Thoracic aorta (tissue), 2 donors: ENCODE measurements at places on chromosomes 5 and 9. TPM values are rescaled to one million over a fixed set of nuclear protein-coding genes. Genes with fewer than 3 reads are reported as not detected.

DNA sequence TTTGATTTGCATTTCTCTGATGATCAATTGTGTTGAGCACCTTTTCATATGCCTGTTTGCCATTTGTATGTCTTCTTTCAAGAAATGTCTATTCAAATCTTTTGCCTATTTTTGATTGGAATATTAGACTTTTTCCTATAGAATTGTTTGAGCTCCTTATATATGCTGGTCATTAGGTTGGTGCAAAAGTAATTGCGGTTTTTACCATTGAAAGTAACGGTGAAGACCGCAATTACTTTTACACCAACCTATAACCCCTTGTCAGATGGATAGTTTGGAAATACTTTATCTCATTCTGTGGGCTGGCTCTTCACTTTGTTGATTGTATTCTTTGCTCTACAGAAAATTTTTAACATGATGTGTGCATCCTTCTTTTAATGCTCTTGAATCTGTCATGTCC is 113.2 kb upstream of the PRRC1 start:
- H3K4me1 ChIP-seq = no peaks in the 10 kb centered on the region
- no peaks in the 10 kb centered on the region for H3K36me3 ChIP-seq
- H3K4me3 ChIP-seq = no peak overlapping the region
- DNase-seq = no peak
- no peaks in the 10 kb centered on the region for H3K27me3 ChIP-seq

GRCh38 chr9:121995997-121996396 is 97.1 kb downstream of the TTLL11 start:
- no peaks in the 10 kb centered on the region for H3K4me1 ChIP-seq
- H3K4me3 ChIP-seq = no peak overlapping the region
- no peak overlapping the region for H3K27ac ChIP-seq
- H3K36me3 ChIP-seq = no peaks in the 10 kb centered on the region
- H3K27me3 ChIP-seq = no peaks in the 10 kb centered on the region
- no peak for DNase-seq

Gene GZMA
- total RNA-seq = 1.1 TPM

Gene SOX30
- total RNA-seq = not detected

DNA sequence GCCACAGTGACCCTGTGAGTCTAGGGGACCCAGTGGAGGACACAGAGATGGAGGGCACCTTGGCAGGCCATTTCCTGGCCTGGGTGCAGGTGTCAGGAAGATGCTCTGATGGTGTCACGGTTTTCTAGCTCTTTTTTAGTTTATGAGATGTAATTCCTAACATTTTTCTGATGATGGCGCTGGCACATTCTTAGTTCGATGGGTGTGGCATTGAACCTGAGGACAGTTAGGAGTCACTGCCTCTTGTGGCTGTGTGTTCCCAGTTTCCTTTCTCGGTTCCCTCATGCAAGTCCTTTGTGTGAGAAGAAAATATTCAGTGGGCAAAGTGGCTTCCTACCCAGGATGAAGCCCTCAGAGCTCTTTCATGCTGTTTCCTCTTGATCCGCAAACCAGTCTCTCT is 129.4 kb upstream of the ICE1 start:
- DNase-seq = no peak
- no peaks in the 10 kb centered on the region for H3K36me3 ChIP-seq
- no peaks in the 10 kb centered on the region for H3K4me1 ChIP-seq
- H3K27me3 ChIP-seq = no peaks in the 10 kb centered on the region
- H3K27ac ChIP-seq = no peak overlapping the region

Gene IL31RA
- 6.6 TPM for total RNA-seq

GRCh38 chr9:35960039-35960655 is 2.2 kb upstream of the OR2S2 start:
- no peaks in the 10 kb centered on the region for H3K4me1 ChIP-seq
- no peak overlapping the region for H3K27ac ChIP-seq
- no peaks in the 10 kb centered on the region for H3K27me3 ChIP-seq

Gene NR6A1
- 0.71 TPM for total RNA-seq

DNA sequence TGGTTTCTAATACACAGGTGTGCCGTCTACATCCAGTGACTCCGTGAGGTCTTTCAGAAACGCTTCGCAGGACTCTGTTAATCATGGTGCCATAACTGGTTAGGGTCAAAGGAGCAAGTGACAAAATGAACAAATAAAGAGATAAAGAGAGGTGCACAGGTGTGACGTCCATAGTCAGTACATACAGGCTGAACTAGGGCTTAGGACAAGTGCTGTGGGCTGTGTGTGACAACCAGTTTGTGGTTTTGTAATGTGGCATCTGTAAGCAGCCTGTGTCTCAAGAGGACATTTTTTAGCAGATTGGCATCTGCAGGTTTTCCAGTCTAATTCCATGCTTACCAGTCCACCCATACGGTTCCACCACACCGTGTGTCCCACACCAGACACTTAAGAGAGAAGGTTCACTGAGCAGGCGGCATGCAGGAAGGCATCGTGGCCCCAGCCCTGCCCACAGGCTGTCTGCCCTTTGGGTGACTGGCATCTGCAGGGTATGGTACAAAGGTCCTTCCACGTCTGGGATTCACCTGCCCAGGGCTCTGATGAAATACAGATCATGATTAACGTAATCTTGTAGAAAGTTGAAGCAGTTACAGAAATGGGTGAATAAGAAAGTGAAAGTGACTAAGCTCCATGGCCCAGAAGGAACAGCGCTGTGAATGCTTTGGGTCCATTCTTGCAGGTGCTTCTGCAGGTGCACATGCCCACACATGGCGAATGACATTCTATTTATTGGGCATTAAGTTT is 26.9 kb downstream of the SRD5A1 start:
- peaks cover 15% of the 10 kb centered on the region for H3K36me3 ChIP-seq
- no peaks in the 10 kb centered on the region for H3K4me1 ChIP-seq
- H3K27me3 ChIP-seq = no peaks in the 10 kb centered on the region
- H3K4me3 ChIP-seq = no peak overlapping the region

DNA sequence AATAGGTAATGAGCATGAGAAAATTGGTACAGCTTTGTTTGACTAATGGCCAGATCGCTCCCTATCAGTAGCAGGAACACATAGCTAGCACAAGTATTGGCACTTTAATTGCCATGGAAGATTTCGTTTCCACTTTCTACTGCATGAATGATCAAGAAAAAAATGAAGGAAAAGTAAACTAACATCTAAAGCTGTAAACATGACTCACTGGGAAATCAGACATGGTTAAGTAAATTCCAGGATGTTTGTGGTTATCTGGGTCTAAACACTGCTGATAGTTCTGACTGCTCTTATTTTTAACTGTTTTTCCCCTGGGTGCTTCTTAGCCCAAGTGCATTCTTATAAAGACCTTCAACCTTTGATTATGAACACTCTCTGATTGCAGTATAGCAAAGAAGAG is 388.9 kb downstream of the NR2F1-AS1 start:
- no peaks in the 10 kb centered on the region for H3K27me3 ChIP-seq
- H3K36me3 ChIP-seq = no peaks in the 10 kb centered on the region
- no peak overlapping the region for H3K27ac ChIP-seq
- no peak for DNase-seq

Gene ENTPD8
- total RNA-seq = not detected

DNA sequence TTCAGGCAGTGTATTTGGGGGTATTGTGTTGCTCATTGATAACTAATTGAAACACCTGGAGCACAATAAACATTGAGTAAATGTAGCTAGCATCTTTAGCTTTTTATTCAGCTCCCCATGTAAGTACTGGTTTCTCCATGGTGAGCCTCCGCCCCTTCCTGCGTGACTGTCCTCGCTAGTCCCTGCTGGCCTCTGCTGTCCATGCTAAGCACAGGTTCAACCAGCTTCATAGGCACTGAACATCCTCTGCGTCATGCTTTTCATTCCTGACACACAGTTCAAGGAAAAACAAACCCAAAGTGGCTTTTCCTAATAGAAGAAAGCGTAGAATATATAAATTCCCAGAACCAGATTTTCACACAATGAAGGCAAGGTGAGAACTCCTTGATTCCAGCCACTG is 27.3 kb upstream of the DAP start:
- no peaks in the 10 kb centered on the region for H3K27me3 ChIP-seq
- DNase-seq = no peak
- no peaks in the 10 kb centered on the region for H3K4me1 ChIP-seq
- no peaks in the 10 kb centered on the region for H3K36me3 ChIP-seq
- H3K27ac ChIP-seq = no peak overlapping the region
- H3K4me3 ChIP-seq = no peak overlapping the region

DNA sequence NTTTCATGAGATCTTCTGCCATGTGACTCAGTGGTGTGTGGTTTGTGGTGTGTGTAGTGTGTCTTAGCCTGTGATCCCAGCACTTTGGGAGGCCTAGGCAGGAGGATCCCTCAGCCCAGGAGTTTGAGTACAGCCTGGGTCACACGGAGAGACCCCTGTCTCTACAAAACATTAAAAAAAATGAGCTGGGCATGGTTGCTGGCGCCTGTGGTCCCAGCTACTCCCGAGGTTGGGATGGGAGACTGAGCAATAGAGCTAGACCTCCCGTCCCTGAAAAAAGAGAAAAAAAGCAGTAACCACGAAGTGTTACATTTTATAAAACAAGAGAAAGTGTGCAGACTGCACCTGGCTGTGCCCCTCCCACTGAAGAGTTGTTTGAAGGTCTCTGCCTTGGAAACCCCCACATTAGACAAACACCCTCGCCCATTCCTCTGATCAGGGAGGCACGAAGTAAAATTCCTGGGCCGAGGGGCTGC is 21.2 kb upstream of the RNU6ATAC start:
- H3K4me3 ChIP-seq = no peak overlapping the region
- H3K27me3 ChIP-seq = no peaks in the 10 kb centered on the region
- no peak for DNase-seq
- no peak overlapping the region for H3K27ac ChIP-seq
- H3K4me1 ChIP-seq = peaks cover 5% of the 10 kb centered on the region

DNA sequence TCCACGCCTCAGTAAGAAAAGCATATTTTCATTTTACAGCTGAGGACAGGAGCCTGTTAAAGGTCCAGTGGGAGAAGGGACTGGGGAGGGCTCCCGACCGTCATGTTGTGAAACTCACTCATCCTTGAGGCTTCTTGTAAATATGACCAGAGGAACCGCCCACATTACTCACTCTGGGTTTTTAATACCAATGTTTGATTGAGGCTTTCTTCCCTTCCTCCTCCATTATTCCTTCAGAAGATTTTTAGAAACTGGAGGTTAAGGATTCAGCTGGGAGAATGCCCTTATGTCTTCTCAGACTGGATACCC is 61.4 kb upstream of the GLRX start:
- no peaks in the 10 kb centered on the region for H3K27me3 ChIP-seq
- H3K36me3 ChIP-seq = peaks cover 11% of the 10 kb centered on the region
- no peak for DNase-seq
- H3K27ac ChIP-seq = no peak overlapping the region
- H3K4me3 ChIP-seq = no peak overlapping the region

Gene ADAMTS13
- 6.0 TPM for total RNA-seq

GRCh38 chr5:33582417-33582816 is 141.7 kb downstream of the TARS1 start:
- no peaks in the 10 kb centered on the region for H3K36me3 ChIP-seq
- DNase-seq = no peak
- no peak overlapping the region for H3K27ac ChIP-seq
- H3K4me3 ChIP-seq = no peak overlapping the region

Gene NANS
- total RNA-seq = 60.9 TPM

Gene ENG
- total RNA-seq = 268 TPM

Gene PRLR
- total RNA-seq = 2.6 TPM

GRCh38 chr5:180908400-180908799 is 9.4 kb downstream of the BTNL8 start:
- no peak overlapping the region for H3K4me3 ChIP-seq
- H3K36me3 ChIP-seq = no peaks in the 10 kb centered on the region
- H3K27me3 ChIP-seq = no peaks in the 10 kb centered on the region
- DNase-seq = no peak
- H3K4me1 ChIP-seq = no peaks in the 10 kb centered on the region
- H3K27ac ChIP-seq = no peak overlapping the region

- no peak overlapping the region for H3K4me3 ChIP-seq
- no peaks in the 10 kb centered on the region for H3K36me3 ChIP-seq
- no peak overlapping the region for H3K27ac ChIP-seq
- no peak for DNase-seq
Observed at GRCh38 chr5:62142351-62142750, 163.7 kb upstream of the KIF2A start.

DNA sequence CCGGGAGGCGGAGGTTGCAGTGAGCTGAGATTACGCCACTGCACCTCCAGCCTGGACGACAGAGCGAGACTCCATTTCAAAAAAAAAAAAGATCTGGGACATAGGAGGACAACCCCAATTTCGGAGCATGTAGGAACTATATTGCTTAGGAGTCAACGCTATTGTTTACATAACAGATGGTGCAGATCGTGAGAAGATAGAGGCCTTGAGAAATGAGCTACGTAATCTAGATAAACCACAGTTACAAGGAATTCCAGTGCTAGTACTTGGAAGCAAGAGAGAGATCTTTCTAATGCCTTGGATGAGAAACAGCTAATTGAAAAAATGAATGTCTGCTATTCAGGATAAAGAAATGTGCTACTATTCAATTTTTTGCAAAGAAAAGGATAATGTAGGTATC is 20.3 kb downstream of the TBC1D2 start:
- peaks cover 3% of the 10 kb centered on the region for H3K36me3 ChIP-seq
- no peak overlapping the region for H3K27ac ChIP-seq
- no peaks in the 10 kb centered on the region for H3K4me1 ChIP-seq
- H3K27me3 ChIP-seq = no peaks in the 10 kb centered on the region
- DNase-seq = no peak

Gene CATSPER3
- total RNA-seq = not detected

GRCh38 chr9:113513536-113513935 is 50.0 kb downstream of the RGS3 start:
- peak overlapping the region; percentile 15 for H3K27ac ChIP-seq
- peaks cover 36% of the 10 kb centered on the region for H3K4me1 ChIP-seq
- no peak overlapping the region for H3K4me3 ChIP-seq
- H3K36me3 ChIP-seq = peaks cover 14% of the 10 kb centered on the region

GRCh38 chr9:36640771-36641381 is 68.2 kb downstream of the MELK start:
- H3K4me1 ChIP-seq = no peaks in the 10 kb centered on the region
- no peaks in the 10 kb centered on the region for H3K27me3 ChIP-seq
- no peaks in the 10 kb centered on the region for H3K36me3 ChIP-seq
- DNase-seq = no peak
- no peak overlapping the region for H3K27ac ChIP-seq

Gene SPATA6L
- total RNA-seq = 2.4 TPM

GRCh38 chr9:5819174-5819573 is 13.7 kb downstream of the ERMP1 start:
- H3K36me3 ChIP-seq = peaks cover under 1% of the 10 kb centered on the region
- no peaks in the 10 kb centered on the region for H3K27me3 ChIP-seq
- no peaks in the 10 kb centered on the region for H3K4me1 ChIP-seq
- no peak overlapping the region for H3K4me3 ChIP-seq
- H3K27ac ChIP-seq = no peak overlapping the region
